SJSA1 (cell line): ENCODE measurements at places on chromosomes 7 and 10. TPM values are rescaled to one million over a fixed set of nuclear protein-coding genes. Genes with fewer than 3 reads are reported as not detected.

DNA sequence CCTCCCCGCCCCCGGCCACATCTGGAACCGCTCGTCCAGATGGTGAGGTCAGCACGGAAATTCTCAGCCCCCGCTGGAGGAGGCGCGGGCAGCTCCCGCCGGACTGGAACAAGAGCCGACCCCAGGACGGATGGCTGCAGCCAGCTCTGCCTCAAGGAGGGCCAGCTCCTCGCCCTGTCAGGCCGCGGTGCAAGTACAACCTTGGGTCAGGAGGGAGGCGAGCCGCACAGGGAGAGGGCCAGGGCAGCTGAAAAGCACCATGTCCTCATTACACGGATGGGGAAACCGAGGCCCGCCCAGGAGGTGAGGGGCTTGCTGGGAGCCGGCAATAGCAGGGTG lies 3.8 kb upstream of the GRIFIN start:
- H3K4me1 ChIP-seq: peaks cover 8% of the 10 kb centered on the region
- DNase-seq: no peak
- H3K36me3 ChIP-seq: no peaks in the 10 kb centered on the region
- peaks cover 2% of the 10 kb centered on the region; the same call in 1 of the 2 replicates for H3K27me3 ChIP-seq

- H3K27ac ChIP-seq: no peak overlapping the region
- no peaks in the 10 kb centered on the region for H3K36me3 ChIP-seq
- DNase-seq: no peak
- H3K4me1 ChIP-seq: 0 out of 2 replicates have a peak, but pooled peaks cover 4% of the 10 kb centered on the region
Measured at GRCh38 chr7:100401811-100402210, 26.7 kb downstream of the ZCWPW1 start.

DNA sequence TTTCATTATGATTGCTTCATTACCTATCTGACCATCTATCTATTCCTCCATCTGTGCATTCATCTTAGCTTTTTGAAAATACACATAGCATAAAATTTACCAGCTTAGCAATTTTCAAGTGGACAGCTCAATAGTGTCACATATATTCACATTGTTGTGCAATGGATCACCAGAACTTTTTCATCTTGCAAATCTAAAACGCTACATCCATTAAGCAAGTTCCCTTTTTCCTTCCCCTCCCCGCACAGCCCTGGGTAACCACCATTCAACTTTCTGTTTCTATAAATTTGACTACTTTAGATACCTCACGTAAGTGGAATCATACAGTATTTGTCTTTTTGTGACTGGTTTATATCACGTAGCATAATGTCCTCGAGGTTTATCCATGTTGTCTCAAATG lies 78.0 kb upstream of the ADRB1 start:
- no peaks in the 10 kb centered on the region for H3K36me3 ChIP-seq
- no peak overlapping the region for H3K27ac ChIP-seq
- no peaks in the 10 kb centered on the region for H3K27me3 ChIP-seq
- H3K4me3 ChIP-seq: no peak overlapping the region
- no peak for DNase-seq

DNA sequence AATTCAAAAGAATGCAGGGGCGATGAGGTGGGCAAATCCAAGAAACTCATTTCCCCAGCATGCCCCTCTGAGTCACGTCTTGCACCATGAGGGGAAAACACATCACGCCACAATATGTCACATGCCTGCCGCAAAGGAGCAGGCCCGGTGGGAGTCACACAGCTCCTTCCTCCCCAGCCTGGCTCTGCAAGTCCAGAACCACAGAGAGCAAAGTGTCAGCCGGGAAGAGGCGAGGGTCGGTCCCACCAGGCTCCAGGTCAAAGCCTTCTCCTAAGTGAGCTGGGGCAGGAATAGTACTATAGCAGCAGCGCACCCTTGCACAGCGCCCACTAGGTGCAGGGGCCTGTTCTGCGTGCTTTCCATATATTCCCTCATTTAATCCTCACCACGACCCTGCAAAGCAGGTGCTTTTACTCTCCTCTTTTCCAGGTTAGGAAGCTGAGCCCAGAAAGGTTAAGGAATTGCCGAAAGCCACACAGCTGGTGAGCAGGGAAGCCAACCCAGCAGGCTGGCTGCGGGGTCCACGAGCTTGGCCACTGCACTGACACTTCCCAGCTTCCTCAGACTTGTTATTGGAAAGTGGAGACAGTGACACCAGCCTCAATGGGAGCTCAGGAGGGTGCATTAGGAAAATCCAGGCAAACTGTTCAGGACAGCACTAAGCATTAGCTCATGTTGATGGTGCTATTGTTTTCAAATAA lies 94.0 kb upstream of the ZMIZ1 start:
- peak overlapping the region; percentile 29 for H3K4me3 ChIP-seq
- H3K4me1 ChIP-seq: peaks cover 47% of the 10 kb centered on the region
- peak overlapping the region; percentile 96 for H3K27ac ChIP-seq
- H3K27me3 ChIP-seq: no peaks in the 10 kb centered on the region

- peak within 1 kb of the TSS; percentile 94 for H3K4me3 ChIP-seq
- peak within 1 kb of the TSS; percentile 99 for H3K27ac ChIP-seq
- peaks cover 6% of the 10 kb centered on the region for H3K36me3 ChIP-seq
- H3K27me3 ChIP-seq: no peaks in the 10 kb centered on the region
- H3K4me1 ChIP-seq: peaks cover 15% of the 10 kb centered on the region
- DNase-seq: no peak
Measured at GRCh38 chr7:55365205-55365674, at the start of gene LANCL2. Gene LANCL2, plus strand, starts transcription at chr7:55365337. Its CDS starts 689 bp downstream, at chr7:55366026.

DNA sequence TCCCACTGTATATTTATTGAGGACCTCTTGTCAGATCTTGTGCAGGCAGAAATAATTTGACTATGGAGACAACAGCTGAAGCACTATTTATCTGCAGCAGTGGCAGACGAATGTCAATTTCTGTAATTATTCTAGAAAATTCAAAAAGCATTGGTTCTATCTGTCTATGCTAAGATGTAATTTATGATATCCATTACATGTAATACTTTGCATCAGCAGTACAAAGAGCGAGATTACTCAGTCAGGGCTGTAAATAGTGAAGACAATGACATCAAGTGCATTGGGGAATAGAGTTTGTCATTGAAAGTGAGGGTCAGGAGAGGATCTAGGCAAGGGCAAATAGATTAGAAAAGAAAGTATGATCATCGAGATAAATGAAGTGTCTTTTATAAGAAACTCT lies 508.2 kb downstream of the ZWINT start:
- no peaks in the 10 kb centered on the region for H3K27me3 ChIP-seq
- H3K4me3 ChIP-seq: no peak overlapping the region
- no peaks in the 10 kb centered on the region for H3K36me3 ChIP-seq
- no peak overlapping the region for H3K27ac ChIP-seq
- no peak for DNase-seq

DNA sequence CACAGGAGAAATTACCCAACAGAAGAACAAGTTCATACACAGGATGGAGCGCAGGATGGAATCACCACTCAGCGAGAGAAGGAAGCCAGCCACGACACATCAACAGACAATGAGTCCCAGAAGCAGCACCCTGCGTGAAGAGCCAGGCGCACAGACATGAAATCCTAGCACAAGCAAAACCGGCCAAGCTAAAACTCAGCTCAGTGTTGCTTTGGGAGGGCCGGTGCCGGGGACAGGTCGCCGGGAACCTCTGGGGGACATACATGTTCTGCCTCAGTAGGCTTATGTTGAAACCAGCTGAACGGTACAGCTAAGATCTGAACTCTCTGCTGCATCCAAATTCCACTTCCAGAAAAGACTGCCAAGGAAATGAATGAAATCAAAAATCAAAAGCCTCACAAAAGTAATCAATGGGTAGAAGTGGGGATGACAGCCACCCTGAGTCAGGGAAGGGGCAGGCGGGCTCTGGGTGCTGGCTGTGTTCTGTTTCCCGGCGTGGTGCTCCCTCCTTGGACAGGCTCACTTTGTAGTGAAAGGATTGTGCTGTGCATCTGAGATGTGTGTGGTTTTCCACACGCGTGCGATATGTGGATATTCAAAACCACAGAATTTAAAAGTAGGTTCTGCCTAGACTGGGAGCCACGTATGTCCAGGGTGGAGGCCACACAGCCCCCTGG lies 114.7 kb downstream of the PDGFA start:
- DNase-seq: no peak
- H3K4me1 ChIP-seq: no peaks in the 10 kb centered on the region
- no peak overlapping the region for H3K27ac ChIP-seq
- no peak overlapping the region for H3K4me3 ChIP-seq
- no peaks in the 10 kb centered on the region for H3K27me3 ChIP-seq
- H3K36me3 ChIP-seq: no peaks in the 10 kb centered on the region

- H3K36me3 ChIP-seq: no peaks in the 10 kb centered on the region
- no peak overlapping the region for H3K27ac ChIP-seq
- no peaks in the 10 kb centered on the region for H3K27me3 ChIP-seq
- no peaks in the 10 kb centered on the region for H3K4me1 ChIP-seq
Measured at GRCh38 chr10:86391236-86391840, 24.7 kb upstream of the GRID1 start.

DNA sequence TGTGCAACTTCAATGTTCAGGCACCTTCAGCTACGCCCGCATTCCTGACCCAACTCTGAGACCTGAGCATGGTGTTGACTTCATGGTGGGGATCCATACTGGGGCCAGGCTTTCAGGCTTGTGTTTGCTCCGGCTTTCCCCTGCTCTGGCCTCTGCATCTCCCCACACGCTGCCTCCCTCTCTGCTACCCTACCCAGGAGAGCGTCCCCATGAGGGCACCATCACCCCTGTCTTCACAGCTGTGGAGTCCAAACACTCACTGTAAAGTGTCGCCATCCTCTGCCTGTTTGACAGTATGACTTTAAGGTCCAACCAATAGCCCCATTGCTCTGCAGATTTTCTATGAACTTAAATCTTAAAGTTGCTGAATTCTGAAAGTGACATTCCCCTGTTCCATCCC lies 199.0 kb upstream of the GRB10 start:
- no peak overlapping the region for H3K27ac ChIP-seq
- no peak for DNase-seq
- no peak overlapping the region for H3K4me3 ChIP-seq
- no peaks in the 10 kb centered on the region for H3K27me3 ChIP-seq
- H3K4me1 ChIP-seq: no peaks in the 10 kb centered on the region

DNA sequence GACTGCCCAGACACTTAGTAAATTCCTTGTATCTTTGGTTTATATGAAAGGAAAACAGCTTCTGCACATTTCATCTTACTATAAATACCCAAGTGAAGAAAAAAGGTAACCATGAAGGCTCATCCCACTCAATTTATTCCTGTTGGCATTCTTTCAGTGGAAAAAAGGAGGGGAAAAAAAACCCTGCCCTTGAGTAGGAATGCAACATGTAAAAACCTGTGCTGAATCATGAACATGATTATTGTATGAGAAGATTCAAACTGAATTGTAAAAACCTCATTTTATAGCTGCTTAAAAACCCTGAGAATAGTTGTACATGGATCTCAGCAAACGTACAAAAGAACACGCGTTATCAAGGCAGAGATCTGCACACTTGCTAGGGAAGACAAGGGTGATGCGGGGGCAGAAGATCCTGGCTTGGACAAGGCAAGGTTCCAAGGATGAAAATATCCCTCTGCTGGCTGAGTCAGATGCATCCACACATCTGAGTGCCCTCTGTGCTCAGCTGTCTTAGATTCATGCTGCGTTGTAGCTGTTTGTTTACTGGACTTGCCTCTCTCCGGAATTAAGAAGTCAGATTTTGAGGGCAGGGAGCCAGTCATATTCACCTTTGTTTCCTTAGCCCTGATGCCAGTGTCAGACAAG lies 658.2 kb downstream of the PARD3 start:
- no peak overlapping the region for H3K4me3 ChIP-seq
- no peaks in the 10 kb centered on the region for H3K27me3 ChIP-seq
- no peak overlapping the region for H3K27ac ChIP-seq

DNA sequence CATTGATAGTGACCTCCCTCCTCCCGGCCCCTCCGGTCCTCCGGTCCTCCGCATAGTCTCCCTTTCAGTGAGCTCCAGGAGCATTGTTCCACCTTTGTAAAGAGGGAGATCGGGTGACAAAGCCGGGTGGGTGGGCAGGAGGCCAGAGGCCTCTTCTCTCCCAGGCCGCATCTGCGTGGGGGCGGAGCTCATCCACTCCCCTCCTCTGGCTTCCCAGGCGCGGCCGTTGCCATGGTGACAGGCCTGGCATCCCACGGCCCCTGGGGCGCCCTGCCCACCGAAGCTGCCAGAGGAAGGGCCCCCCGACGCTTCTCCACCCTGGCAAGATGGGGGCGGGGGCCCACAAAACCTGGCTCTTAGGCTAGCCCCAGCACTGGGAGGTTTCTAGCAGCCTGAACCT lies 4.4 kb upstream of the FZD9 start:
- no peak overlapping the region for H3K4me3 ChIP-seq
- peaks cover 3% of the 10 kb centered on the region; the same call in 1 of the 2 replicates for H3K36me3 ChIP-seq
- H3K27me3 ChIP-seq: no peaks in the 10 kb centered on the region

Gene HK1
- total RNA-seq: 50.0 and 53.1 TPM in 2 replicates

Gene NUDT13
- 0.31 and 0.50 TPM in 2 replicates for total RNA-seq

Gene RBP3
- total RNA-seq: not detected in 2 replicates

Gene FZD8
- 15.7 and 15.9 TPM in 2 replicates for total RNA-seq

Gene ZSCAN25
- total RNA-seq: 26.9 and 28.3 TPM in 2 replicates
